Panc1 (cell line): ENCODE measurements at places on chromosomes 16 and 17. TPM values are rescaled to one million over a fixed set of nuclear protein-coding genes. Genes with fewer than 3 reads are reported as not detected.

GRCh38 chr17:69508814-69509213 is 94.3 kb downstream of the MAP2K6 start:
- H3K27ac ChIP-seq = no peak overlapping the region
- H3K4me3 ChIP-seq = no peak overlapping the region
- no peak for DNase-seq
- no peaks in the 10 kb centered on the region for H3K4me1 ChIP-seq
- no peaks in the 10 kb centered on the region for H3K36me3 ChIP-seq

DNA sequence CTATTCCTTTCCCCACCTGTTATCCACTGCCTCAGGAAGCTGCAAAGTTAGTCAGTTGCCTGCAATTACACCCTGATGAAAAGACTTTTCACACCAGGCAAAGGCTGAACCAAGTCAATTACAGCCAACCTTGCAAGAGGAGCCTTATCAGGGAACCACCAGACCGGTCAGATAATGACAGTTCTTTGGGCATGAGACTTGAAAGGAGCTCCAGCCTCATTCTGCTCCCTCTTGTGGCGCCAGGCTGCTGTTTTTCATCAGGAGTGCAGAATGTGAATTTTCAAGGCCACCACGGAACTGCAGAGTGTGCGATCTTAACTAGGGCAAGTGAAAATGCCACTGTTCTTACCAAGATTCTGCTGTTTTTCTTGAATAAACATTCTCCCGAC is 22.5 kb downstream of the DNAI2 start:
- no peaks in the 10 kb centered on the region for H3K36me3 ChIP-seq
- no peak overlapping the region for H3K4me3 ChIP-seq
- no peak overlapping the region for H3K27ac ChIP-seq

GRCh38 chr16:69707920-69708683 is 18.3 kb downstream of the NQO1 start:
- H3K36me3 ChIP-seq = peaks cover 20% of the 10 kb centered on the region
- H3K27me3 ChIP-seq = no peaks in the 10 kb centered on the region
- no peaks in the 10 kb centered on the region; the same call in 1 of the 2 replicates for H3K4me1 ChIP-seq
- H3K27ac ChIP-seq = no peak overlapping the region
- DNase-seq = no peak
- no peak overlapping the region for H3K4me3 ChIP-seq

DNA sequence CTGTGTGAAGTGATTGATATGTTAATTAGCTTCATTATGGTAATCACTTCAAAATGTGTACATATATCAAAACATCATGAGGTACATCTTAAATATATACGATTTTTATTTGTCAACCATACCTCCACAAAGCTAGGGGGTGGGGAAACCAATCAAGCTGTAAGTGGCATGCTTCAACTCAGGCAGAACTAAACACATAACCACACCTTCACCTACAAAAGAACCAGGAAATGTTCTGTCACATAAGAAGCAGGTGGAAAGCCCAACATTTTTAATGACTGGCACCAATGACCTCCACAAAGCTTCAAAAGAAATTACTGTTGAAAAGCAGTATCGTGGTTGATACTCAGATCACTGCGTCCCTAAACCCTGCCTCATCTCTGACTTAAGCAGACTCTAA is 867.7 kb upstream of the EEF2KMT start:
- no peaks in the 10 kb centered on the region for H3K27me3 ChIP-seq
- no peaks in the 10 kb centered on the region for H3K4me1 ChIP-seq
- no peaks in the 10 kb centered on the region for H3K36me3 ChIP-seq

The EVI2B gene
- 0.08 TPM for total RNA-seq

DNA sequence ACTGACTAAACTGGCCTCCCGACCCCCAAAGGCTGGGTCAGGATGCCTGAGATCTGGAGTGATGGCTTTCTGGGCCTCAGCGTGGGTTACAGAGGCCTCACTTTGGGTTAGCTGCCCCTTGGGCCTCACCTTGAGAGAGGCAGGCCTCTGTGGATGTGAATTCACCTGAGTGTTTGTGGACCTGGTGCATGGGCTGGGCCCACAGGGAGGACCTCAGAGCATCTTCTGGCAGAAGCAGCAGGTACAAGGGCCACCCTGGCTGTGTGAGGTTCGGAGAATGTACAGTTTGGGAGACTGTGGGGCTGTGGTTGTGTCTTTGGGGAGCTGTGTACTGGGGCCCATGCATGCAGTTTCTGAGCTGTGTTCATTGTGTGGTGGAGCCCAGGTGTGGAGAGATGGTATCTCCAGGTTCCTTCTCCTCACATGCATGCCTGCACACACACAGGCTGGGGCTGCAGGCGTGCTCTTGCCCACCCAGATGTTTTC is 18.3 kb downstream of the RARA start:
- H3K4me3 ChIP-seq = no peak overlapping the region
- DNase-seq = no peak
- H3K27me3 ChIP-seq = no peaks in the 10 kb centered on the region
- peaks cover 86% of the 10 kb centered on the region for H3K4me1 ChIP-seq
- H3K27ac ChIP-seq = peak overlapping the region; percentile 31; the same call in 1 of the 2 replicates
- no peaks in the 10 kb centered on the region for H3K36me3 ChIP-seq

DNA sequence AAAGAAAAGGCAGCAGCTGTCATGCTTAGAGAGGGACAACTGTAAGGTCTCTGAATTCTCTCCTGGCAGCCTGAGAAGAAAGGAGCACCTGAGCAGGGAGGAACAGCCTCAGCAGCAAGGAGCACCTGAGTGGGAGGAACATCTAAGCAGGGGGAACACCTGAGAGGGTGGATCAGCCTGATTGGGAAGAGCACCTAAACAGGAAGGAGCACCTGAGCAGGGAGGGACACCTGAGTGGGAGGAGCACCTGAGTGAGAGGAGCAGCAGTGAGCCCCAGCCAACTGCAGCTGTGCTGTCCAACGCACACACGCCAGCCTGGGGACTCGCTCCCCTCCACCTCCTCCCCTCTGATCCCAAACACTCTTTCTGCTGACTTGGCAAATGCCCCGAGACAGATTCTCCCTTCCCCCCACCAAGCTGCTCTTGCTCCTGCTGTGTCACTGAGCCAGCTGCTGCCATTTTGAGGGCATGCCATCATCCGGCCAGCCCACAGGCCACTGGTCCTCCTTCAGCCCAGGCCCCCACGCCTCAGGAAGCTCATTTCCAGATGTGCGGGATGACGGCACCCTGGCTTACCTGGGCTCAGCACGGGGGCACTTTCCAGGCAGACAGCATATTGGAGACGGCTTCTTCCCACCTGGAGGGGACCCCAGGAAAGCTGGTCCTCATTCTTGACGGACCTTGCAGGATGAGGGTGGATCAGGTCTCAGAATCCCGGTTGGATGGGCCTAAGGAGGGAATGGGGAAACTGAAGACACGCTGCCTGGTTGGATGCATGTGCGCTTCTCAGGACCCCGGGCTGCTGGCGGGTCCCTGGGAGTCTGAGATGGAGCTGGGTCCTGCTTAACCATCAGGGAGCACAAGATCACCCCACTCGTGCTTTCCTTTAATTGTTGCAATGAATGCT is 57.7 kb upstream of the RBFOX3 start:
- no peak overlapping the region for H3K27ac ChIP-seq
- H3K27me3 ChIP-seq = no peaks in the 10 kb centered on the region; the same call in 1 of the 2 replicates
- H3K4me3 ChIP-seq = no peak overlapping the region

The NOL11 gene
- total RNA-seq = 41.0 TPM
